ENCODE measurements at places on chromosomes 7 and 10.

DNA sequence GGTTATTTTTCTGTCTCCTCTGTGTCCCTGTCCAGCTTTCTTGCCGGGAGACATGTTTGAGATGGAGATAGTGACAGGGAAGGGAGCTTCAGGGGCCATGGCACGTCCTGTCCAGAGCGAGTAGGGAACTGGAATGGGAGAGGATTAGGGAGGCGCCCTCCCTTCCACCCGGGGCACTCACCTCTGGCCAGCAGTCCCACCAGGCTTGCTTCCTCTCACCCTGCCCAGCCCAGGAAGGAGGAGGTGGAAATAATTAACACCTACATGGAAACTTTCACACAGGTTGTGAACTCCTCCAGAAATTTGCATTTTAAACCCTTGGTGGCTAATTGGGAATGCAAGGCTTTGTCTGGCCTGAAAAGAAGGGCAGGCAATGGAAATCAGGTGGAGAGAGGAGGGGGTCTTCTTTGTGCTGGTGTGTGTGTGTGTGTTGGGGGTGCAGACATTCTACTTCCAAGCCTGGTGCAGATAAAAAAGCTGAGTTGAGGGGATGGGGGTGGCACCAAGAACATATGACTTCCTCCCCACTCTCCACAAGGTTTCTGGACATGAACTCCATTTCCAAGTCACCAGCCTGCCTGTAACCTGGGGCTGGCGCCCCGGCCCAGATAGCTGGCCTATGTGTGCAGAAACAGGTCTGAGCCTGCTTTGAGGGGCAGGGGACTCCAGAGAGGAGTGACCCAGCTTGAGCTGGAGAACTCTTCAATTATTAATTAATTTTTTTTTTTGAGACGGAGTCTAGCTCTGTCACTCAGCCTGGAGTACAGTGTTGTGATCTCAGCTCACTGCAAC lies 199.4 kb downstream of the CYP26A1 start:
- DNase-seq = no peak

DNA sequence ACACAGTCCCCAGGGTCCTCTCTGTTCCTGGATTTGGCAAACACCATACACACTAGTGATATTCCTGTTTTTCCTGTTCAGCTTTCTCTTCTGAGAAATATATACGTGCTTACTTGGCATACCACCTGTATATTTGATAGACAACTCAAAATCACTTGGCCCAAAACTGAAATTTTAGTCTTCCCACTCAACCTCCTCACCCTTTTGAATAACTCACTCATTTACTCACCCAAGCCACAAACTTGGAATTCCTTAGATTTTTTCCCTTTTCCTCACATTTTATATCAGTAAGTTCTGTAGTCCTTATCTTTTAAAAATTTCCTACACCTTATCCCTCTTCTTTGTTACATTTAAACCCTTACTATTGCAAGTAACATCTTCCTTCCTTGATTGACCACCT lies 143.4 kb downstream of the PPP1R3A start:
- DNase-seq = no peak

DNA sequence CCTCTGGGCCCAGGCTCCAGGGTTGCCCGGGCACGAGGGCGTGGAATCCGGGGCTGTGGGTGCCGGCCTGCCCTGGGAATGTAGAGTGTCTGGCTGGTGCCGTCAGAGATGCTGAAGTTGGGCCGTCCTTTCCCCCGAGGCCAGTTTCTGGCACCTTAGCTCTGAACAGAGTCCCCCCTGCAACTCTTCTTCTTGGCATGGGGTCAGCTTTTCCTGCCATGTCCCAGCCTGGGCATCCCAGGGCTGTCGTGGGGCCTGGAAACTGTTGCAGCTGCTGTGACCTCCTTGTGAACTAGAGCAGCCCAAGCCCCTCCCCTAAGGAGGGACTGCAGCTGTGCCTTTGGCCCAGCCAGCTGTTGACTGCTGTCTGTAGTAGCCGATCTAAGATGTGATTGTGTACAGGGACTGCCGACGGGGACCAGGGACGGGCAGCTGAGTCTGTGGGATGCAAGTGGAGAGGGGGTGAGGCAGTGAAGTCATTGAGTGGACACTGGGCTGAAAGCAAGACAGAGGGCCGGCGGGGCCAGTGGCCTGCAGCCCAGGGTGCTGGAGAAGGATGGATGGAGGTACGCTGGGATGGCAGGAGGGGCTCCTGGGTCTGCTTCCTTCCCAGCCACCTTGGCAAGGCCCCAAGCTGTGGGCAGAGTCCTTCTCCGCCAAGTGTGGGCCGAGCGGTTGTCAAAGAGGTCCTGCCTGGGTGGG lies 35.8 kb downstream of the GBX1 start:
- no peak for DNase-seq

DNA sequence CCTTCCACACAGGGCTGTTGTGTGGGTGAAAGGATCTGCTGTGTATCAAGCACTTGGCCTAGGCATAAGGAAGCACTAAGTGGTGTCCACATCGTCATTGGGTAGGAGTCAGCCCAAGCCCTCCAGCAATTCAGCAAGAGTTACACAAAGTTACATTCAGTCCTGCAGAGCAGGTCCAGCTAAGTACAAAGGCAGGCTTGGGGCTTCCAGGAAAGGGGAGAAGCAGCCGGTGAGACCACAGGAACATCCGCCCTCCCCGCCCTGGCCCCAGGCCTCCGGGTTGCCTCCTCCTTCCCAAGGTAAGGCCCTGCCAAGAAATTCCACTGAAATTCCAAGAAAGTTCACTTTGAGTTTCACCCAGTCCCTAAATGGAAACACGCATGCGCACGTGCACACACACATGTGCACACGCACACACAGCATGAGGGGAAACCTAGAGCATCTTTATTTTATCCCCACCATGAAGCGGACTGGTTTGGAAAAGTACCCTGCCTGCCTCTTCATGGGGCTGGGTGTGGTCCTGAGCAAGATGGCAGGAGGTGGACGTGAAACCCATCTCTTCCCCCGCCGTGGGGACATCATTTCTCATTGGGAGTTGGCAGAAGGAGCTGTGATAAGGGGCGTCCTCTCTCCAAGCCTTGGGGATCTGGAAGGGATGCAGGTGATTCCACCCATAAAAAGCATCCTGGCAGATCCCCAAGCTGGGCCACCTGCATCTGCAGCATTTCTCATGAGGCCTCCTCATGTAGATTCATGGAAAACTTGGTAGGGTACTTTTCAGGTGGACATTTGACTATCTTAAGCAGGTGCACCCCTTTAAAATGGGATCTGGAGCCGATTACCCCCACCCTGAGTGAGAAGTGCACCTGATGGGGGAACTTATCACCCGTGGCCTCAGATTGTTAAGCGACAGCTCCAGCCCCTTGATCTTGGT lies 69.1 kb upstream of the NANOS1 start:
- no peak for DNase-seq

GRCh38 chr7:30313348-30313747 lies 29.0 kb downstream of the ZNRF2 start:
- no peak for DNase-seq

DNA sequence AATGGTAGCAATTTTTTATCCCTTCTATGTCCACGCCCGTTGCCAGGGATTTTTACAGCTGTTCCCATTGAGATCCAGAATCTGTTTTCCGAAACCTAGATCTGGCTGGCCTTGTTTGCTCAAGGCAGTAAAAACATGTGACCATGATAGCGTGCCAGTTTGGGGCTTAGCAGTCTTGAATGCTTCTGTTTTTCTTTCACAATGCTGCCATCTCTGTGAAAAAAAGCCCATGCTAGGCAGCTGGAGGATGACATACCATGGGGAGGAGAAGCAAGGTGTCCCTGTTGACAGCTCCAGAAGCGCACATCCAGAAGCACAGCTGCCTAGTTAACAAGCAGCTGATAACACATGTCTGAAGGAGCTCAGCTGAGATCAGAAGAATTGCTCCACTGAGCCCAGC lies 2.2 kb upstream of the ZNF92 start:
- DNase-seq = no peak

DNA sequence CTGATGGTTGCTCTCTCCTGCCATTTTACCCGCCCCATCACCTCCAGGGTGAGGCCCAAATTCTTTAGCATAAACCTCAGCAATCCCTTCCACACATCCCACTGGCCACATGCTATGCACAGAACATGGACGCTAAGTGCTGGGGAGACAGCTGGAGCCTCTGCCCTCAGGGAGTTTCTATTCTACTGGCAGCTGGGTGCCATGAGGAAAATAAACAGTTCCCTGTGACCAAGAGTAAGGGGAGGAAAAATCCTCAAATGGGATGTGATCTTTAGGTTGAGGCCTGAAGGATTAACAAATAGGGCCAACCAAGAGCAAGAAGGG lies 1.2 kb downstream of the PARP12 start:
- DNase-seq = no peak
